H9 (cell line): ENCODE measurements at places on chromosomes 3 and 15. TPM values are rescaled to one million over a fixed set of nuclear protein-coding genes. Genes with fewer than 3 reads are reported as not detected.
A peak's percentile ranks its signal among the peaks of the same experiment; 100 is the strongest.

Gene SLC28A1
- 0.13 TPM in 1 of 2 replicates, not detected in the other for total RNA-seq

Gene SLC51A
- total RNA-seq = 5.6 and 6.5 TPM in 2 replicates

Gene TMEM266
- total RNA-seq = 0.55 and 0.81 TPM in 2 replicates

Gene SEMA3G
- 1.7 and 2.4 TPM in 2 replicates for total RNA-seq

Gene CAPN3
- total RNA-seq = 0.31 and 0.53 TPM in 2 replicates

Gene TRPM1
- not detected in 2 replicates for total RNA-seq

Gene PHC3
- 26.4 and 27.2 TPM in 2 replicates for total RNA-seq

Gene NGLY1
- total RNA-seq = 27.0 and 28.8 TPM in 2 replicates

Gene CD96
- total RNA-seq = not detected in 2 replicates

Gene DCUN1D1
- total RNA-seq = 68.5 and 71.7 TPM in 2 replicates

GRCh38 chr3:112481302-112481721, 18.0 kb downstream of the BTLA start:
- no peaks in the 10 kb centered on the region for H3K36me3 ChIP-seq
- DNase-seq = peak; percentile 30
- no peak overlapping the region for H3K27ac ChIP-seq
- 0 out of 2 replicates have a peak, but pooled peaks cover 3% of the 10 kb centered on the region for H3K4me1 ChIP-seq
- no peak overlapping the region for H3K4me3 ChIP-seq

- H3K4me3 ChIP-seq = no peak overlapping the region; the same call in 1 of the 2 replicates
- H3K27ac ChIP-seq = no peak overlapping the region
- no peaks in the 10 kb centered on the region for H3K36me3 ChIP-seq
- no peaks in the 10 kb centered on the region for H3K27me3 ChIP-seq
Measured at GRCh38 chr15:78685159-78685921, 44.3 kb upstream of the CHRNB4 start.

GRCh38 chr15:66601521-66601920, 35.7 kb upstream of the LCTL start:
- DNase-seq = no peak
- H3K4me1 ChIP-seq = no peaks in the 10 kb centered on the region
- H3K27me3 ChIP-seq = no peaks in the 10 kb centered on the region
- no peak overlapping the region for H3K27ac ChIP-seq
- no peak overlapping the region for H3K4me3 ChIP-seq

GRCh38 chr15:72907733-72908132, 124.2 kb upstream of the ADPGK start:
- DNase-seq = no peak
- no peak overlapping the region for H3K27ac ChIP-seq
- H3K36me3 ChIP-seq = no peaks in the 10 kb centered on the region
- no peaks in the 10 kb centered on the region; the same call in 1 of the 2 replicates for H3K27me3 ChIP-seq
- no peak overlapping the region for H3K4me3 ChIP-seq

- no peak for DNase-seq
- H3K36me3 ChIP-seq = no peaks in the 10 kb centered on the region
- H3K27me3 ChIP-seq = no peaks in the 10 kb centered on the region
- no peaks in the 10 kb centered on the region for H3K4me1 ChIP-seq
- no peak overlapping the region for H3K27ac ChIP-seq
Measured at GRCh38 chr15:37709669-37710068, 224.8 kb upstream of the TMCO5A start.

DNA sequence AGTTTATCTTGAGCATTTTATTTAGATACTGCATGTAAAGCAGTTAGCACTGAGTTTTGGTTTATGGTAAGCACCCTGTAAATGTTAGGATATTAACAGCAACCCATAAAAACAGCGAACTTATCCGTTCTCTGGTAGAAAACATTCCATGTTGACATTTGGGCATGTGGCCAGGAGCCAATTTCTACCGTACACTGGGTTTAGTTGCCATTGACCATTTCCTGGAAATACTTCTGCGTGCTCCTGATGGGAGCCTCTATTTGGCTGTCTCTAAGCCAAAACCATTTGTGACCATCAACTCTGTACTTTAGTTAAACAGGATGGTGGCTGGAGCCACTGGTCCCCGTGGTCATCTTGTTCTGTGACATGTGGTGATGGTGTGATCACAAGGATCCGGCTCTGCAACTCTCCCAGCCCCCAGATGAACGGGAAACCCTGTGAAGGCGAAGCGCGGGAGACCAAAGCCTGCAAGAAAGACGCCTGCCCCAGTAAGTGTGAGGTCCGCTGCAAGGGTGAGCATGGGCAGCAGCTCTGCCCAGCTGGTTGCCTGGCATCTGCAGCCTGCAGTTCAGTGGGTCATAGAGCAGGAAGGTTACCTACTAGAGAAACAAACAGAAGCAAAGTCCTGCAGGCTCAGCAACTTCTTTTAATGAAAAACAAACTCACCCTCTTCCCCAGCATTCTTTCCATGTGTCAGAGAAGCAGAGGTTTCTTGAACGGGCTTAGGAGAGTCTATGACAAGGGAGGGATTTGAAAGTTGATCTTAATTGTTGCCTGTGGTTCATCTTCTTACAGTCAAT, 7.1 kb downstream of the THBS1 start:
- no peaks in the 10 kb centered on the region; the same call in 1 of the 2 replicates for H3K4me1 ChIP-seq
- peaks cover 98% of the 10 kb centered on the region for H3K36me3 ChIP-seq
- no peak for DNase-seq
- no peak overlapping the region for H3K27ac ChIP-seq

GRCh38 chr3:63047068-63047467, 171.9 kb upstream of the CADPS start:
- peaks cover 11% of the 10 kb centered on the region for H3K36me3 ChIP-seq
- H3K4me1 ChIP-seq = 0 out of 2 replicates have a peak, but pooled peaks cover 2% of the 10 kb centered on the region
- DNase-seq = no peak

DNA sequence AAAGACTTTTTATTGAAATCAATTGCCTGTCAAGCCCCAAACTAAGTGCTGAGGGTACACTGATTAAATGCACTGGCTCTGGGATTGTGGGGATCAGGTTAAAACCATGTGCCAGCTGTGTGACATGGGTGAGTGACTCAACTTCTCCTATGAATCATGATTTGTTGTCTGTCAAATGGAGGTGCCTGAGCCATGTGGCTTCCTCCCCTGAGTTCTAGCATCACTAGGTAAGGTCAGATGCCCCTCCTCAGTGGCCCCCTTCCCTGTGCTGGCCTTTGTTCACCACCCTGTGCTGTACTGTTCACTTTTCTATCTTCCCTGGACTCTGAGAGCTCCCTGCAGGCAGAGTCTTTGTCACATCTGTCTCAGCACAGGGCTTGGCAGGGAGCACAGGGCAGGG, 43.6 kb upstream of the ATP2B2 start:
- no peaks in the 10 kb centered on the region for H3K36me3 ChIP-seq
- H3K27ac ChIP-seq = no peak overlapping the region
- DNase-seq = peak; percentile 4

DNA sequence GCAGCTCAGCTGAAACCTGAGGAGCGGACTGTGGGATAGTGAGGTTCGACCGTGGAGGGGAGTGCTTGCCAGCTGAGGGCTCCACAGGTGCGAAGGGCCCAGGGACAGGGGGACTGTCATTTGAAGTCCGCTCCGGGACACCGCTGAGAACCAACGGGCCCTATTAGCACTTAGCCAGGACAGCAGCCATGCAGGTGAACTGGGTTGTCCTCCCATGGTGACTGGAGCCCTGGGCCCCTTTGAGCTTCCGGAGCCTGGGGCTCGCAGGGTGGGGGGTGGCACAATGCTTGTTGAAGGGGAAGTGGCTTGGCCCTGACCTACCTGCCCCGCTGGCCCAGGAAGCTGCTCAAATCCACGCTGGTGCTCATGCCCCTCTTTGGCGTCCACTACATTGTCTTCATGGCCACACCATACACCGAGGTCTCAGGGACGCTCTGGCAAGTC, 24.7 kb downstream of the PTH1R start:
- H3K36me3 ChIP-seq = no peaks in the 10 kb centered on the region
- DNase-seq = no peak
- no peak overlapping the region for H3K27ac ChIP-seq
- H3K27me3 ChIP-seq = no peaks in the 10 kb centered on the region; the same call in 1 of the 2 replicates
- no peak overlapping the region for H3K4me3 ChIP-seq
- H3K4me1 ChIP-seq = no peaks in the 10 kb centered on the region

GRCh38 chr15:92104072-92104471, 250.6 kb downstream of the SLCO3A1 start:
- H3K27me3 ChIP-seq = no peaks in the 10 kb centered on the region
- no peak overlapping the region for H3K4me3 ChIP-seq
- H3K4me1 ChIP-seq = no peaks in the 10 kb centered on the region; the same call in 1 of the 2 replicates
- DNase-seq = no peak

- 0 out of 3 replicates have a peak, but pooled peaks cover 1% of the 10 kb centered on the region for H3K36me3 ChIP-seq
- no peak overlapping the region for H3K4me3 ChIP-seq
- no peak overlapping the region for H3K27ac ChIP-seq
- no peak for DNase-seq
- H3K27me3 ChIP-seq = no peaks in the 10 kb centered on the region
Measured at GRCh38 chr3:90092994-90093393, 985.6 kb downstream of the EPHA3 start.

DNA sequence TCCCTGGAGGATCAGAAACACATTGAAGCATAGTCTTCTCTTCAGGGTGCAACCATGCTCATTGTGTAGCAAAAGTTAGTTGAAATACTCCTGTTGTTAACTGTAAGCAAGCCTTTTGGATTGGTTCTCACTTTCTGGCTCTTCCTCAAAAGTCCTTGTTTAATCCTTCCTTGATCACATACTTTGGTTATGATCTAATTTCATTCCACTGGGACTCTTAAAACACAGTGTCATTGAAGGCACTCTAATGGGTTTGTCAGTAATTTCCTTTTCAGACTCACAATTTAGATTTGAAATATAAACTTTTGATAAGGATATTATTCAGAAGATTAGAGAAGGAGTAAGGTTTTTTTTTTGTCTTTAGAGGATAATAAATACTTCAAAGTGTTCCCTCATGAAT, 451.7 kb upstream of the SGO1 start:
- H3K4me3 ChIP-seq = no peak overlapping the region
- H3K27me3 ChIP-seq = no peaks in the 10 kb centered on the region
- no peaks in the 10 kb centered on the region; the same call in 1 of the 2 replicates for H3K4me1 ChIP-seq
- DNase-seq = no peak
- H3K27ac ChIP-seq = no peak overlapping the region

GRCh38 chr15:90271459-90272166, 6.1 kb downstream of the NGRN start:
- no peaks in the 10 kb centered on the region for H3K27me3 ChIP-seq
- H3K4me1 ChIP-seq = no peaks in the 10 kb centered on the region; the same call in 1 of the 2 replicates
- peaks cover 58% of the 10 kb centered on the region for H3K36me3 ChIP-seq
- H3K4me3 ChIP-seq = no peak overlapping the region
- DNase-seq = no peak

- H3K27me3 ChIP-seq = no peaks in the 10 kb centered on the region
- H3K4me1 ChIP-seq = no peaks in the 10 kb centered on the region
- H3K27ac ChIP-seq = no peak overlapping the region
- H3K36me3 ChIP-seq = no peaks in the 10 kb centered on the region
- DNase-seq = no peak
Measured at GRCh38 chr3:106423321-106424225, 554.8 kb upstream of the CBLB start.

DNA sequence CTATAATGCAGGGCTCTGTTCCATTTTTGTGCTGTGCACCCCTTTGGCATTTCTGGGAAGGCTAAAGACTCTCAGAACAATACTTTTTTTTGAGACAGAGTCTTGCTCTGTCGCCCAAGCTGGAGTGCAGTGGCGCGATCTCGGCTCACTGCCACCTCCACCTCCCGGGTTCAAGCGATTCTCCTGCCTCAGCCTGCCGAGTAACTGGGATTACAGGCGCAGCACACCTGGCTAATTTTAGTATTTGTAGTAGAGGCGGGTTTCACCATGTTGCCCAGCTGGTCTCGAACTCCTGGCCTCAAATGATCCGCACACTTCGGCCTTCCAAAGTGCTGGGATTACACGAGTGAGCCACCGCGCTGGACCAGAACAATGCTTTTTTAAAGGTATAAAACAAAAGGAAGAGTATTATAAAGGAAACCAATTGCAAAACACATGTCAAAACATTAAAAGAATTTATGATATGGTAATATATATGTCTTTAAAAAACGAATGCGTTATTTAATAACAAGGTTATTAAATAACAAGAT, 999 bp downstream of the SQOR start:
- H3K36me3 ChIP-seq = no peaks in the 10 kb centered on the region
- no peak overlapping the region for H3K27ac ChIP-seq
- H3K27me3 ChIP-seq = peaks cover 8% of the 10 kb centered on the region; the same call in 1 of the 2 replicates
- H3K4me1 ChIP-seq = no peaks in the 10 kb centered on the region

DNA sequence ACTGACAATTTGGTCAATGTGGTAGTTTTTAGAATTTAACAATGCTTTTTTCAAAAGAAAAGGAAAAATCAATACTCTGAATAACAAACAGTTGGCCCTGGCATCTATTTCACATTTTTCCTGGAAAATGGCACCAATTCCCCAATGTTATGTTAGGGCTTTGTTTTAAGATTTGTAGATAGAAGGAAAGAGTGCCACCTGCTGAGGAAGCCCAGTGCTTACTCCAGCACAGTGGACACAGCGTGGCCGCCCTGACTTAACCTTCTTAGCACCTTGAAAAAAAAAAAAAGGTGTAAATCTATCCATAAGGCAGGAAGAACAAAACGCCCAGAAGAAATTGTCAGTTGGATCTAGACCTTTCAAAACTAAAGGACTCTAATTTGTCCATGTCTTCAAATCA, 110.7 kb upstream of the CNTN4 start:
- no peaks in the 10 kb centered on the region for H3K27me3 ChIP-seq
- no peak overlapping the region for H3K27ac ChIP-seq
- no peak for DNase-seq
- H3K4me3 ChIP-seq = no peak overlapping the region
- no peaks in the 10 kb centered on the region for H3K4me1 ChIP-seq
- no peaks in the 10 kb centered on the region for H3K36me3 ChIP-seq

GRCh38 chr3:71348001-71348632, 235.4 kb downstream of the FOXP1 start:
- no peaks in the 10 kb centered on the region for H3K36me3 ChIP-seq
- no peak overlapping the region for H3K27ac ChIP-seq
- H3K4me1 ChIP-seq = no peaks in the 10 kb centered on the region
- H3K27me3 ChIP-seq = no peaks in the 10 kb centered on the region
- no peak for DNase-seq

DNA sequence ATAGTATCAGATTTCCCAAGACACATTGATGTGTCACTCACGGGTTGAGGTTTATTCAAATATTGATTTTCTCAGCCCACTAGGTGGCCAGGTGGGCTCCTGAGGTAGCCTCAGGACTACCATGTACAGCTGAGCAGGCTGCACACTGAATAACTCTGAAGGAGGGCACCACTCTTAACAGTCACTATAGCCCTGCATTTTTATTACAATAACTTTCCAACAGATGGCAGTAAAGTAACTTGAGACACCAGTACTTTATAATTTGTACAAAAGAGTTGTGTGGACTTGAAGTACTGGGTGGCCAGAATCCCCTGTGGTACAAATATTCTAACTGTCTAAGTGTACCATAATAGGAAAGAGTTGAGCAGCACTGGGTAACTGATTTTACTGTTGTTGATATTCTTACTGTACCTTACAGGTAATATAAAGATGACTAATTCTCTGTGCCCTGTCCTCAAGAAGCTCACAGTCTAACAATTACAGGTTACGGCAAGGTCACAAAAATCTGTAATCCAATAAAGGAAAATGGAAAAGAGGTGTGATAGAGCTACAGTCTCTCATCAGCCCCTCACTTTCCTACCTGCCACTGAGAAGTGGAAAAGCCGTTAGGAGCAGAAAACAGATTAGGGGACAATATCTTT, 76.0 kb downstream of the ETFA start:
- H3K4me3 ChIP-seq = no peak overlapping the region
- H3K4me1 ChIP-seq = no peaks in the 10 kb centered on the region
- no peaks in the 10 kb centered on the region for H3K27me3 ChIP-seq
- H3K27ac ChIP-seq = no peak overlapping the region

- H3K4me3 ChIP-seq = no peak overlapping the region
- no peaks in the 10 kb centered on the region for H3K27me3 ChIP-seq
- H3K4me1 ChIP-seq = no peaks in the 10 kb centered on the region
- no peak overlapping the region for H3K27ac ChIP-seq
Measured at GRCh38 chr15:83299462-83299861, 15.0 kb upstream of the BNC1 start.
